ENCODE measurements at places on chromosomes 11 and 22. TPM values are rescaled to one million over a fixed set of nuclear protein-coding genes. Genes with fewer than 3 reads are reported as not detected.
A peak's percentile ranks its signal among the peaks of the same experiment; 100 is the strongest.

The TRPM5 gene
- total RNA-seq, result not detected

The SIRT3 gene
- total RNA-seq, result 21.8 TPM

The SCARF2 gene
- 0.12 TPM for total RNA-seq

The DNAJB13 gene
- not detected for total RNA-seq

The HPS4 gene
- 45.3 TPM for total RNA-seq

DNA sequence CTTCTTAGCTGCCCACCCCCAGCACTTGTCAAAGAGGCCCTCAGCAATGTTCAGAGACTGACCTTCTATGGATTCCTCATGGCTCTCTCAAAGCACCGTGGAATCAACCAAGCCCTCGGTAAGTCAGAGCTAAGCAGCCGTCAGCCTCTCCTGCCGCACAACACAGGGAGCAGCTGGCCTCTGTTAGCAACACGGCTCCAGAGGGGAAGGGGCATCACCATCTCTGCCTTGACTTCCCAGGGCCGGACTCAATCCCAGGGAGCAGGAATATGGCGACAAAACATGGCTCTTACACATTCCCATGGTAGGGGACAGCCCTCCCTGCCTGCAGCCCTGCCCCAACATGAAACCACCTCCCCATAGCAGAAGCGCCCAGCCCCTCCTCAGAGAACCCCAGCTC is 18.9 kb downstream of the ARFGAP2 start:
- H3K4me1 ChIP-seq, result peaks cover 24% of the 10 kb centered on the region
- no peaks in the 10 kb centered on the region for H3K27me3 ChIP-seq
- no peak for DNase-seq
- peaks cover 14% of the 10 kb centered on the region for H3K36me3 ChIP-seq

DNA sequence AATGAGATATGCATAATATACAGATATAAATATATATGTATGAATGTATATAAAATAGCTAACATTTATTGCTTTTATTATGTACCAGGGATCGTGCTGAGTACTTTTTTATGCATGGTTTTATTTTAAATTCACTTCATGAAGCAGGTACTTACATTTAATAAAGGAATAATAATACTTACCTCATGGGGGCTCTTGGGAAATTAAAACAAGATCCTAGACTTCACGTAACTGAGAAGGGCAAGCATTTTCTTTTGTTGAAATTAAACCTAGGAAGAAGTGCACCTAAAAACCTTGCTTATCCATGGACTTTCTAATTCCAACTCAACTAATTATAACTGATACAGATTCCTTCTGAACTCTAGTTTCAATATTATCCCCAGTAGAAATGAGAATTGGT is 40.0 kb upstream of the ABTB2 start:
- H3K27me3 ChIP-seq, result peaks cover 17% of the 10 kb centered on the region
- no peak for DNase-seq
- no peaks in the 10 kb centered on the region for H3K4me1 ChIP-seq
- no peak overlapping the region for H3K27ac ChIP-seq

- no peak for DNase-seq
- H3K4me1 ChIP-seq, result no peaks in the 10 kb centered on the region
- H3K4me3 ChIP-seq, result no peak overlapping the region
- H3K27me3 ChIP-seq, result peaks cover 21% of the 10 kb centered on the region
- H3K36me3 ChIP-seq, result no peaks in the 10 kb centered on the region
Observed at GRCh38 chr22:40037320-40037719, 42.6 kb downstream of the FAM83F start.

- no peak overlapping the region for H3K27ac ChIP-seq
- H3K36me3 ChIP-seq, result no peaks in the 10 kb centered on the region
- DNase-seq, result no peak
- no peaks in the 10 kb centered on the region for H3K4me1 ChIP-seq
- H3K27me3 ChIP-seq, result no peaks in the 10 kb centered on the region
- no peak overlapping the region for H3K4me3 ChIP-seq
Observed at GRCh38 chr22:48624401-48624800, 1203.3 kb downstream of the BRD1 start.

- H3K27me3 ChIP-seq, result no peaks in the 10 kb centered on the region
- peaks cover 29% of the 10 kb centered on the region for H3K4me1 ChIP-seq
- H3K36me3 ChIP-seq, result peaks cover 5% of the 10 kb centered on the region
- H3K27ac ChIP-seq, result no peak overlapping the region
- no peak overlapping the region for H3K4me3 ChIP-seq
Observed at GRCh38 chr22:28808716-28809355, 8.5 kb upstream of the XBP1 start.

DNA sequence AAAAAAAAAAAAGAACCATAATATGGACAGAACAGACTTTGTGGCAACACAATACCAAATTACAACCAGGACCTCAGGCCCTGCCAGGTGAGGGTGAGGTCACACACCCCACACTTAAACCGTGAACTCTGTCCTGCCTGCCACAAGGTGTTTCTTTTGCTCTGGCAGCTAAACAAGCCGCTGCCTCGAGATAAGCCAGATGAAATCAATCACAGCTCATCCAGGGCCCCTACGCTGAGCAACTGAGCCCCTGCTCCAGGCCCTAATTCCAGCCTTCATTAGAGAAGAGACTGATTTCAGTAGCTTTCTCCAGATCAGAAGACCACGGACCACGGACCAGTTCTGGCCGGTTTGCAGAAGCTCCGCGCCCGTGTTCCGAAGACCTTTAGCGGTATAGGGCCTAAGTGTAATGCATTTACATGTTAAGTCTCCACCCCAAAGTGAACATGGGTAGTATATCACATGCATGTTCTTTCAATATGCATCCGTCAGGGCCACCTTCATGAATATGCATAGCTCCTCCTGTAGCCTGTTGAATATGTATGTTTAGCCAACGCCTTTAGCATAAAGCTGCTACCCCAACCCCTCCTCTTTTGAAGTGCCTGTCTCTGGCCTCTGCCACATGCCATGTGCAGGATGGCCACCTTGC is 14.8 kb upstream of the RAC2 start:
- no peaks in the 10 kb centered on the region for H3K36me3 ChIP-seq
- peaks cover 46% of the 10 kb centered on the region for H3K4me1 ChIP-seq

- DNase-seq, result no peak
- H3K4me3 ChIP-seq, result no peak overlapping the region
- H3K36me3 ChIP-seq, result no peaks in the 10 kb centered on the region
Observed at GRCh38 chr11:44978961-44979331, 28.3 kb upstream of the TP53I11 start.

DNA sequence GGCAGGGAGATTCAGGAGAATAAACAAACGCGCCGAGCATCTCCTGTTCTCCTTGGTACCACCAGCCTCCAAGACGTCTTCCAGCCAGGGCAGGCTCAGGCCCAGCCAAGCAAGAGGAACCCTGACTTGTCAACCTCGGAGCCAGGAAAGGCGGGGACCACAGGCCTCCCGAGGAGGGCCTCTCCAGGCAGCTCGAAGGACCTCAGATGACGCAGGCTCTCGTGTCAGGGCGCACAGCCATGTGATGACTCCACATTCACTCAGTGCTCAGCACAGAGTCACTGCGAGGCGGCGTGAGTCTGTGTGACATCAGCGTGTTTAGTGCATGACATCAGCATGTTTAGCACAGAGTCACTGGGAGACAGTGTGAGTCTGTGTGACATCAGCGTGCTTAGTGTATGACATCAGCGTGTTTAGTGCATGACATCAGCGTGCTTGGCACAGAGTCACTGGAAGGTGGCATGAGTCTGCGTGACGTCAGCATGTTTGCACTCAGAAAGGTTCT is 241.4 kb downstream of the BRD1 start:
- H3K4me1 ChIP-seq, result peaks cover 5% of the 10 kb centered on the region
- H3K4me3 ChIP-seq, result no peak overlapping the region
- H3K27me3 ChIP-seq, result no peaks in the 10 kb centered on the region
- H3K27ac ChIP-seq, result no peak overlapping the region
- H3K36me3 ChIP-seq, result peaks cover 10% of the 10 kb centered on the region
- peak; percentile 6 for DNase-seq

DNA sequence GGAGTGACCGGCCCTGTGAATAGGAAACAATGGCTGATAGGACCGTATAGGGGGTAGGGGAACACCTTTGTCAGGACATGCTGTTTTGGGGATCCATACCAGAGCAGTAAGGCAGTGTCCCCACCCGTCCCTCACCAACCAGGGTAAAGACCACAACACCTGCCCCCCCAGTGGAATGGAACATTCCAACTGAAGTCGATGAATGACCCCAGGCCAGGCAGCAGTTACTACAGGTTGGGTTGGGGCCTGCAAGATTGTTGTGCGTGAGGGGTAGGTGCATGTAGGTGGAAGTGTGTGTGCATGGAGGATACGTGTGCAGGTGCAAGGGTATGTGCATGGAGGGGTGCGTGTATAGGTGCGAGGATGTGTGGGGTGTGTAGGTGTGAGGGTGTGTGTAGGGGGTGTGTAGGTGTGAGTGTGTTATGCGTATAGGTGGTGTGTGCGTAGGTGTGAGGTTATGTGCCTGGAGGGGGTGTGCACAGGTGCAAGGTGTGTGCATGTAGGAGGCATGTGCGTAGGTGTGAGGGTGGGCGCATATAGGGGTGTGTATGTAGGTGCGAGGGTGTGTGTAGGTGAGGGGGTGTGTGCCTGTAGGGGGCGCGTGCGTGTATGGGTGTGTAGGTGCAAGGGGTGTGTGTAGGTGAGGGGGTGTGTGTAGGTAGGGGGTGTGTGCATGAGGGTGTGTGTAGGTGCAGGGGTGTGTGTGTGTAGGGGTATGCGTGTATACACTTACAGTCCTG is 32.9 kb downstream of the PISD start:
- DNase-seq, result no peak
- H3K27ac ChIP-seq, result peak overlapping the region; percentile 41
- H3K4me3 ChIP-seq, result peak overlapping the region; percentile 88
- peaks cover 55% of the 10 kb centered on the region for H3K4me1 ChIP-seq
- H3K36me3 ChIP-seq, result peaks cover 22% of the 10 kb centered on the region

DNA sequence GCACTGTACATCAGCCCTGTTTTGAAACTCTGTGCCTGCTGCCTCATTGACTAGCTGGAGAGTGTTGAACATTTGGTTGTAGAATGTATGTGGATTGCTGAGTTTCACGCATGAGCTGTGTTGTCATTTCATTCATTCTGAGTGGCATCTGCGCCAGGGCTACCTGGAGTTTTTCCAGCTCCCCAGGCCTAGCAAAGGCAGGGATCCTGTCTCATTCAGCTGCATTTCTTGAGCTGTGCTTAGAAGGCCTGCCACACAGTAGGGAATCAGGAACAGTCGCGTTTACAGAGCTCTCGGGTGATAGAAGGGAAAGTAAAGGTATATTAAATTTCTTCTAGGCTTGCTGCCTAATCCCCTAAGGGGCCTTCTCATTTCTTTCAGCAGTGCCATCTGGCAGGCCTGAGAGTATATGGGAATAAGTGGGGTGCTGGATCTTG is 44.3 kb downstream of the PTPRJ start:
- H3K27ac ChIP-seq, result peak overlapping the region; percentile 37
- H3K4me3 ChIP-seq, result no peak overlapping the region

DNA sequence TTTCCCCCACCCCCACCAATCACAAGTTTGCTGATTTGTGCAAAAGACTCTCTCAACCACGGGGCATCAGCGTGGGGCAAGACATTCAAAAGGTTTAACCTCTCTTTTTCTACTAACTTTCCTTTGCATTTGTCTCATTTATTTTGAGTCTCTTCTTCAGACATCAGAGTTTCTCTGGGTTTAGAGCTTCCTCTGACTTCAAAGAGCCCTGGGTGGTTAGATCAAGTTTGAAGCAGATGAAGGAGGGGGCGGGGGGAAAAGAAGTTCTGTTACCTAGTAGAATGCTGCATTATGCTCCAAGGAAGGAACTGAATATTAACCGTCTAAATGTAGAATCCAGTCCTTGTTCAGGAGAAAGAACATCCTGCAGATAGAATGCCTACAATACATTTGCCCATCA is 24.5 kb downstream of the GAS2 start:
- no peaks in the 10 kb centered on the region for H3K36me3 ChIP-seq
- H3K27me3 ChIP-seq, result no peaks in the 10 kb centered on the region
- H3K4me3 ChIP-seq, result no peak overlapping the region

DNA sequence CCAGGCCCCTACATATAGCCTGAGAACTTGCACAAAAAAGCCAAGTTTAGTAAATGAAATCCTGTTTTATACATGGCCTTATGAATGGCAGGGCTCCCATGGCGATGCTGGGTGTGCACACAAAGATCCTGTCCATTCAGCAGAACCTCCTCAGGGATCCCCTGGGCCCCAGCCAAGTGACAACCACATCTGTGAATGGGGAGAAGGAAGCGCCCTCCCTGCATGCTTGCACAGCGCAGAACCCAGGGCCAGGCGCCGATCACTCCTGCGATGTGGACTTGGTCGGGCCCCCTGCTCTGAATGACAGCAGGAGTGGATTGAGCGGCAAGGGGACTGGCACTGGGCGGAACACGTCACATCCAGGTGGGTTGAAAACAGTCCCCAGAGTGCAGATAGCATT is 4.5 kb upstream of the CDC42EP2 start:
- peaks cover 8% of the 10 kb centered on the region for H3K27me3 ChIP-seq
- H3K36me3 ChIP-seq, result no peaks in the 10 kb centered on the region
- no peak for DNase-seq
- no peak overlapping the region for H3K27ac ChIP-seq
- H3K4me3 ChIP-seq, result no peak overlapping the region

Measured in activated B cell treated with CpG ODN at 0.5 μM for 24 hours (primary cell).